ENCODE measurements at places on chromosomes 12 and 14.

- H3K27ac ChIP-seq = no peak overlapping the region
- H3K4me3 ChIP-seq = no peak overlapping the region
- peaks cover 4% of the 10 kb centered on the region for H3K4me1 ChIP-seq
- no peak for DNase-seq
- peaks cover 7% of the 10 kb centered on the region for H3K27me3 ChIP-seq
- no peaks in the 10 kb centered on the region for H3K36me3 ChIP-seq
These were observed 67.2 kb upstream of the PLEKHG3 start for GRCh38 chr14:64636980-64637429.

DNA sequence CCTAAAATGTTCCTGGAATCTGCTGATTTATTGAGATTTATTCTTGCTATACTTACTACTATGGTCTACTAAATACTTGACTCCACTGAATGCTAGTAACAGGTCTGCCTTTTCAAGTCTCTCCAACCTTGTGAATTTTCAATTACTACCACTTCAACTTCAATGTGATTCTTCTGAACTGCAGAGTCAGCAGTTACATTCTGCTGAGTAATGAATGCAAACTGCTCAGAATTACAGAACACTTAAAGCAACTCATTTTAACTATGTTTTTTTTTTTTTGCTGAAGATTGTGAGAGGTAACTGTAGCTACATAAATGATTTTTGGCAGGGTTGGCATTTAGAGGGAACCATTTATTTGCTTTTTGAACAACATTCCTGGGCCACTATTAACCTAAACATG lies 41.8 kb downstream of the ARF6 start:
- H3K36me3 ChIP-seq = peaks cover 12% of the 10 kb centered on the region
- peaks cover 24% of the 10 kb centered on the region for H3K4me1 ChIP-seq
- H3K4me3 ChIP-seq = no peak overlapping the region
- no peaks in the 10 kb centered on the region for H3K27me3 ChIP-seq

DNA sequence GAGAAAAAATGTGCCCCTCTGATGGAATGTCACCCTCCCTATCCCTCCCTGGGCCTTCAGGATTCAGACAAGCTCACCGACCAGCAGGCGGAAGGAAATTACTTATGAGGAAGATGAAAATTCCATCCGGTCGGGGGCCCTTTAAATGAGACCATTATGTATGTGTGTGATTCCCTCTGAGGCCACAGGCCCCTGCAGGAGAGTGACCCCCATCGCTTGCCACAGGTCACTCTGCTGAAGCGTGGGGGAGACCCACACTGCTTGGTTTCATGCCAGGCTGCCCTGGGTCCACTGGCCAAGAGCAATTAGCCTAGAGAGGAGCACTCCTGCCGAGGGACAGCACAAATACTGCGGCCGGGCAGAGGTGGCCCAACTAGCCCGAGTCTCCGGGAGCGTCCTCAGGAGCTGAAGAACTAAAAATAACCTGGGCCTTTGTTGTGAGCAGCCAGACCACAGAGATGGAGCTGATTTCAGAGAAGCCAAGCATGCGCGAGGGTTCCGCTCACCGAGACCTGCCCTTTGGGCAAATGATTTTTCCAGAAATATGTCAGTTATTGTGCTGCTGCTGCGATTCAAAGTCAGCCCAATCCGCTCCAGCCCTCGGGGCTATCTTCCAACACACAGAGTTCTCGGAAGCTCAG lies 276.4 kb downstream of the DPF3 start:
- DNase-seq = no peak
- peak overlapping the region; percentile 29 for H3K27ac ChIP-seq
- H3K4me1 ChIP-seq = peaks cover 18% of the 10 kb centered on the region
- peaks cover 3% of the 10 kb centered on the region for H3K36me3 ChIP-seq
- H3K4me3 ChIP-seq = no peak overlapping the region

DNA sequence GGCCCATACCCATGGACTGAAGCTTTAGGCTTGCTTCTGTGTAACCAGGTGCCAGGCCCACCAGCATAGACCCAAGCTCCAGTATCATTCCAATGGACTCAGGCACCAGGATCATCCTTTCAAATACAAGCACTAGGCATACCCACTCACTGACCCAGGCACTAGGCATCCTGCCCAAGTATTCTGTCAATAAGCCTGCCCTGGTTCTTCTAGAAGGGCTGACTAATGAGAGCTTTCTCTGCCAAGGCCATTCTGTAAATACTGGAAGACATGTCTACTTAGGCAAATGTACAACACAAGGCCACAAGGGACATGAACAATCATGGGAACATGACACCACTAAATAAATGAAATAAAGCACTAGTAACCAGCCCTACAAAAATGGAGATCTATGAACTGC lies 352.2 kb downstream of the FSCB start:
- H3K27me3 ChIP-seq = no peaks in the 10 kb centered on the region
- no peak overlapping the region for H3K4me3 ChIP-seq
- no peak overlapping the region for H3K27ac ChIP-seq
- H3K36me3 ChIP-seq = no peaks in the 10 kb centered on the region

DNA sequence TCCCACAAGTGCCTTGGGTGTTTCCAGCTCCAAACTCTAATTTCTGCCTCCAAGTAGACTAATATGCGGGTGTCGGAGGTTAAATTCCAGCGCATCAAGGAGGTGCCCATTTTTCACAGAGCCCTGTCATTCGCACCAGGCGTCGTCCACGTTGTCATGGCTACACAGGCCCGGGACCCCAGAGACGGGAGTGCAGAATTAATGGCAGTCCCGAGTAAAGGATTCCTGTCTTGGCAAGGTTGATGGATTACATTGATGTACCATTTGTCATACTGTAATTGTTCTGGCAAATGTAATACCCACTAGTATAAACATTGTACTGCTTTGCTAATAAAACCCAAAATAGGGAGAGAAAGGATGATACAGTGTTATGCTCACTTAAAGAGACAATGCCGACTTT lies 222.9 kb upstream of the MYL2 start:
- no peak for DNase-seq
- H3K27ac ChIP-seq = no peak overlapping the region
- H3K4me3 ChIP-seq = no peak overlapping the region
- peaks cover 16% of the 10 kb centered on the region for H3K27me3 ChIP-seq
- no peaks in the 10 kb centered on the region for H3K4me1 ChIP-seq

Data from memory B cell (primary cell).